Activated CD4-positive, alpha-beta memory T cell treated with anti-CD3 and anti-CD28 coated beads for 36 hours (primary cell): ENCODE measurements at places on chromosomes 12 and 14. TPM values are rescaled to one million over a fixed set of nuclear protein-coding genes. Genes with fewer than 3 reads are reported as not detected.
A peak's percentile ranks its signal among the peaks of the same experiment; 100 is the strongest.

DNA sequence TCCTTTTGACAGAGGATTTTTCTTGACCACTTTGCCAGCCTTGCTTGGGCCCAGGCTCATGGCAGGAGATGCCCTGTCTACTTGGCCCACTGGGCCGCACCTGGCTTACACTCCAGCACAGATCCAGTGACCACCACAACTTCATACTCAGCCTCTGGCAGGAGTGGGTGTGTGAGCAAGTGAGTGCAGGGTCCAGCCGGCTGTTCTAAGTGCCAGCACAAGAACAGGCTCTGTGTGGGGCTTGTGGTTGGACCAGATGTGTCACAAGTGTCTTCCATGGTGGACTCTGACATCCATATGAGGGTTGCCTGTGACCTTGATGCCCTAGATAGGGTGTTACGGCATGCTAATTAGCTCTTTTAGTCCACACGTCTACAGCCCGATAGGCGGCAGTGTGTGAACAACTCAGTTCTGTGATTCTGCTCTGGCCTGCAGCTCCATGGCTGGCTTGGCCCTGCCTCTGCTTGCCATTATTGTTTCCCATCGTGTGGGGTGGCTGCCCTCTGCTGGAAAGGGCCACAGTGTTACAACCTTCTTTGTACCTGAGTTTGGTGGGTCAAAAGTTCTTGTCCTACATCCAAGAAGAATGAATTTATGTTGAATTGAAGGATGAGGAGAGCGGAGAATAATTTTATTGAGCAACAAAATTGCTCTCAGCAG, 1089.1 kb downstream of the SLC6A15 start:
- peak; percentile 51 for DNase-seq
- H3K27ac ChIP-seq, result no peak overlapping the region
- H3K27me3 ChIP-seq, result no peaks in the 10 kb centered on the region
- no peaks in the 10 kb centered on the region for H3K4me1 ChIP-seq
- no peaks in the 10 kb centered on the region for H3K36me3 ChIP-seq

DNA sequence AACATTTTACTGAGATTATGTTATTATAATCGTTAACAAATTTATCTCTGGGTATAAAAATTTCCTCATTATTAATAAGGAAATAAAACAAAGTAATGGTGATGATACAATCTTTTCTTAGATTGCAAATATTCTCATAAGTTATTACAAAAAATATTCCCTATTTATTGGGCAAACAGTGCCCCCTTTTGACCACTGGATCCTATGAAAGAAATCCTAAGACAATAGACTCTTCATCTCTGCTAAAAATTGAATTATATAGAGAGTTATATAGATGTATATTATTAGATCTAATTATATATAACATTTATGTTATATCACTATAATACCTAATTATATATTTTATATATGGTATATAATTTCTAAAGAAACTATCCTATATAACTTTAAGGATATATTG, 94.2 kb upstream of the FGD4 start:
- H3K4me1 ChIP-seq, result no peaks in the 10 kb centered on the region
- H3K4me3 ChIP-seq, result no peak overlapping the region
- no peaks in the 10 kb centered on the region for H3K36me3 ChIP-seq
- H3K27me3 ChIP-seq, result no peaks in the 10 kb centered on the region
- DNase-seq, result no peak

- no peaks in the 10 kb centered on the region for H3K27me3 ChIP-seq
- no peak for DNase-seq
- H3K4me1 ChIP-seq, result peaks cover 41% of the 10 kb centered on the region
- no peaks in the 10 kb centered on the region for H3K36me3 ChIP-seq
- H3K27ac ChIP-seq, result peak overlapping the region; percentile 84
Measured at GRCh38 chr12:96500693-96501092, 11.3 kb downstream of the CFAP54 start.

- no peaks in the 10 kb centered on the region for H3K4me1 ChIP-seq
- no peak overlapping the region for H3K27ac ChIP-seq
- no peak overlapping the region for H3K4me3 ChIP-seq
- H3K36me3 ChIP-seq, result peaks cover 2% of the 10 kb centered on the region
- DNase-seq, result no peak
- no peaks in the 10 kb centered on the region for H3K27me3 ChIP-seq
Measured at GRCh38 chr14:73997944-73998447, 21.1 kb downstream of the ENTPD5 start.

- DNase-seq, result no peak
- H3K27me3 ChIP-seq, result no peaks in the 10 kb centered on the region
- H3K36me3 ChIP-seq, result peaks cover 24% of the 10 kb centered on the region
Measured at GRCh38 chr14:30994681-30995620, 30.5 kb upstream of the AP4S1 start.

DNA sequence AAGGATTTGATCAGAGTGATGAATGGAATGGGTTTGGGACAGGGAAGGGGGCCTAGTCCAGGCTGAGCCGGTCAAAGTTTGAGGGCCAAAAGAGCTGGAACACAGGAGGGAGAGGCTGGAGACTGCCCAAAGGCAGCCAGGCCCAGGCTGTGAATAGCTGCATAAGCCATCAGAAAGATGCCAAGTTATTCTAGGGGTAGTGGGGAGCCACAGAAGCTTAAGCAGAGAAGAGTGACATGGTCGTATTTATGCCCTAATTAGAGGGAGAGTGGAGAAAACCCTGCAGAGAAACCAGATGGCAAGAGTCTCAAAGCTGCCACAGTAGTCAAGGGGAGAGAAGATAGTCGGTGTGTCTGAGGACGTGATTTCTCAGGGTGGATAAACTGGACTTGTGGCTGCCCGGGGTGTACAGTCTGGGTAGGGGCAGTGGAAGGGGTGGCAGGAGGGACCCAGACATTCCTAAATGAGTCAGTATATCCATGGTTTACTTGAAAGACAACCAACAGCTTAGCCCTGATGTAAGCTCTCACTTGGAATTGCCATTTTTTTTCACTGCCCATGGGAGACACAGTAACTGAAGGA, 99.2 kb downstream of the PRICKLE1 start:
- H3K27ac ChIP-seq, result no peak overlapping the region
- no peaks in the 10 kb centered on the region for H3K36me3 ChIP-seq
- H3K4me3 ChIP-seq, result no peak overlapping the region

DNA sequence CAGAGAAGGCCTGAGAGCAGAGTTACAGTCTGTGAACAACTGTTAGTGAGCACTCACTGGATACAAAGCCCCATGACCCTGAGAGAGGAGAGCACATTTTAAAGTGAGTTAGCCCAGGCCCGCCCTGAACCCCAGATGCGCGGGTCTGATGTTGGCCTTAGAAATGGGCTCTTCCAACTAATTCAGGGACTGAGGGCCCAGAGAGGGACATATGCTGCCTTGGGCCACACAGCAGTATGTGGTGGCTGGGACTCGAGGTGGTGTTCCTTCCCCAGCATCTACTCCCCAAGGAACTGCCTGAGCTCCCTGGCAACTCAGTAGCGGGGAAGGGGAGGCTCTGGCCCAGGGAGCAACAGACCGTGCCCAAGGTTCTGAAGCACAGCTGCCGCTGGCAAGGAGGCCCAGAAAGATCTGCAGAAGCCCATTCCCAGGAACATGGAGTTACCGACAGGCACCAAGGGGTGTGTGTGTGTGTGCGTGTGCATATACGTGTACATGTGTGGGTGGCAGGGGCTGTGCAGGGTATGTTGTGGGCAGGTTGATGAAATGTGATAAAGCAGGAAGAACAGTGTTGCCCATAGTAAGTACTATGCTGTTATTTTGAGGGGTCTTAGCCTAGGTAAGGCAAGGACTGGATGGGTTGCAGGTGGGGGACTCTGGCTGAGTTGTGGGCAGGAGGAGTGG, 40.5 kb downstream of the KRT80 start:
- peaks cover 21% of the 10 kb centered on the region for H3K4me1 ChIP-seq
- H3K27me3 ChIP-seq, result no peaks in the 10 kb centered on the region
- DNase-seq, result no peak
- H3K27ac ChIP-seq, result no peak overlapping the region

- H3K4me1 ChIP-seq, result no peaks in the 10 kb centered on the region
- DNase-seq, result no peak
- no peak overlapping the region for H3K4me3 ChIP-seq
Measured at GRCh38 chr12:69120354-69120753, 119.0 kb upstream of the CPSF6 start.

DNA sequence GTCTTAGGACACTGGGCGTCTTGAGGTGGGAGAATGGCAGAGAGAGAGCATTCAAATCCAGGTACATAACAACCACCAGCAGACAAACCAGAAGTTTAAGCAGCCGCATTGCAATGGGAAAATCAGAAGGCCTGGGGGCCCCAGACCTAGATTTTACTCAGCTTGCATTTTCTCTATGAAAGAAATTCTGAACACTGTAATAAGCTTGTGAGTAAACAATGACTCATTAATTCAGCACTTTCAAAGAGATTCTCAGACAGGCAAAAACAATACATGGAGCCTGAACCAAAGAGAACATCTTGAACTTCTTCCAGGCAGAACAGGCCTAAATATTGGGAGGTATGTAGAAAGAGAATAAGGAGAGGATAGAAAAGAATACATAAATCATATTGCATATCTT, 69.8 kb upstream of the IFNG-AS1 start:
- DNase-seq, result no peak
- H3K36me3 ChIP-seq, result no peaks in the 10 kb centered on the region
- H3K4me3 ChIP-seq, result no peak overlapping the region
- H3K27ac ChIP-seq, result no peak overlapping the region
- peaks cover 2% of the 10 kb centered on the region for H3K27me3 ChIP-seq
- H3K4me1 ChIP-seq, result peaks cover 16% of the 10 kb centered on the region

DNA sequence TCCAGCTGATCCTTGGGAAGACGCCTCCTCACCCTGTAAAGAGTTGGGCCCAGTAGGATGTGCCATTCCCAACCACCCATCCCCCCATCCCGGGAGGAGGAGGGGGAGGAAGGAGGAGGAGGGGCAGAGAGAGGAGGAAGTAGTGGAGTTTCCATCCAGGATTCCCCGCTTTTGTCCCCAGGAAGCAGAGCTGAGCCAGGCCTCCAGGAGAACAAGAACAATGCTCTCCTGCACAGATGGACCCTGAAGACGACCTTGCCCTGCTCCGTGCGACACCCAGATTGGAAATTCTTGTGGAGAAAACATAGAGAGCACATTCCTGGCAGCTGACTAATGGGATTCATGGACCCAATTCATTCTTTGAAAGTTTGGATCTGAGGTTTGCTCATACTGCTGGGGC, 132.3 kb upstream of the CRY1 start:
- no peak for DNase-seq
- H3K4me3 ChIP-seq, result no peak overlapping the region
- no peaks in the 10 kb centered on the region for H3K36me3 ChIP-seq

DNA sequence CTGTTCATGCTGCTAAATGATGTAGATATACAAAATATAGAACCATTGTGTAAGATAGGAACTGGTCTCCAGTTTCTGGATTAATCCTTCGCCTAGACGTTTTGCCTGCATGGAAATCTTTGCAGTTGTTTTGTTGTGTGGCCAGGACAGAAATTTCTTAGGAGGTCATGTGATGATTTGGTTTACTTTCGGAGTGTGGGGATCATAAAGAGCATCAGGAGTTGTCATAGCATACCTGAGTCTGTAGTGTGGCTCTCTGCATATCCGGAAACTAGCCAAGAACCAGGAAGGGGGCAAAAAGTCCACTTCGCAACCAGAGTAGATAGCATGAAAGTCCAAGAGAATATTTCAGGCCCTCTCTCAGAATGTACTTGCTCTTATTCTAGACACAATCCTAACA, 3.1 kb downstream of the SAMD4A start:
- peaks cover 17% of the 10 kb centered on the region for H3K4me1 ChIP-seq
- no peak overlapping the region for H3K4me3 ChIP-seq
- DNase-seq, result no peak
- peaks cover 18% of the 10 kb centered on the region for H3K36me3 ChIP-seq
- no peak overlapping the region for H3K27ac ChIP-seq
- H3K27me3 ChIP-seq, result peaks cover 6% of the 10 kb centered on the region

NINJ2 gene
- 7.5 TPM for total RNA-seq

RHOF gene
- total RNA-seq, result 136 TPM

TRHDE gene
- not detected for total RNA-seq

ERBB3 gene
- 0.86 TPM for total RNA-seq

AMN1 gene
- total RNA-seq, result 3.2 TPM
